H1 (cell line): ENCODE measurements at places on chromosomes 2 and 18. TPM values are rescaled to one million over a fixed set of nuclear protein-coding genes. Genes with fewer than 3 reads are reported as not detected.

GRCh38 chr2:189580241-189580651 is 340 bp downstream of the SLC40A1 start:
- no peaks in the 10 kb centered on the region for H3K36me3 ChIP-seq
- no peak for DNase-seq
- H3K27ac ChIP-seq = no peak overlapping the region
- peaks cover 8% of the 10 kb centered on the region for H3K4me1 ChIP-seq
- peak overlapping the region; percentile 66 for H3K4me3 ChIP-seq
- peaks cover 50% of the 10 kb centered on the region for H3K27me3 ChIP-seq

GRCh38 chr2:200422071-200422470 is 87.8 kb downstream of the KCTD18 start:
- H3K4me1 ChIP-seq = 0 out of 2 replicates have a peak, but pooled peaks cover 2% of the 10 kb centered on the region
- no peak overlapping the region for H3K4me3 ChIP-seq
- H3K27me3 ChIP-seq = no peaks in the 10 kb centered on the region
- H3K27ac ChIP-seq = no peak overlapping the region

DNA sequence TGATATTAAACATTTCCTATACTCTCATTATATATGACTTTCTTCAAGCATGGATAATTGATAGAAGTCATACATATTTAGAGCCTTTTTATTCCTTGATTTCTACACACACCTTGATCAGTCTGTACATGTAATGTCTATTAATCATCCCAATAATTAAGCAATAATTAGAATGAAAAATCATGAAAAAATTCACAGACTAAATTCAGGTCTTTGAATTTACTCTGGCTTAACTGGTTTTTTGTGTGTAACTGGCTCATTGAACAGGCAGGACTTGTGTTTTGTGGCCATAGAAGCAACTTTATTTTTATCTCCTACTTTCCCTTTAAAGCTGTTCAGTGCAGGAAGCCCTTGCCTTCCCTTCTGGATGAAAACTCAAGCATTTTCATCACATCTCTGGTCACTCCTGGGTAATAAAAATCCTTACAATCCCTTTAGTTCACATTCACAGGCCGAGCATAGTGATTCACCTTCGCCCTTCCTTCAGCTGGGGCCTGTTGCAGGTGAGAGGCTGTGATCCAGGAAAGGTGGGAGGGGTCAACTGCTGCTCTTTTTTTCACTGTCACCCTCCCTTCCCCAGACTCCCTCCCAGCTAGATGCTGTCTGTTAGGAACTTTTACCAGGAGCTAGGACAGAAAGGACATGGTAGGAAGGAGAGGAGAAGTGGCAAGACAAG is 58.0 kb upstream of the ITSN2 start:
- H3K27me3 ChIP-seq = no peaks in the 10 kb centered on the region
- H3K4me3 ChIP-seq = no peak overlapping the region
- H3K36me3 ChIP-seq = no peaks in the 10 kb centered on the region

DNA sequence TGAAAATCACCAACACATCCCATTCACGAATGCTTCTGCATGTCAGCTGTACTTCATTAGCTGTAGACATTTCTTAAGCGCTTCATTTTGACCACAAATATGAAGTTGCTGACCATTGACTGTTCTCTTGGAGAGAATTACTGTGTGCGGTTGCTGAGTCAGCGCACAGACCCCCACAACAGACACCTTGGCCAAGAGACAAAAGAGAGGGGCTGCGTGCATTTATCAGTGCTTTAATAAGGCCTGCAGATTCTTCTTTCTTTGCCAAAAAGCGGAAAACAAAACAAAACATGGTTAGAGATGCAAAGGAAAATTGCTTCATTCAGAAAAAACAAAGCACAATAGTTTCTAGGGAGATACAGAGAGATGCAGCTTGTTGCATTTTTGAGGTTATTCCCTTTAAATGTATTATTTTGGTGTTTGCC is 174.7 kb downstream of the ACKR3 start:
- no peaks in the 10 kb centered on the region for H3K36me3 ChIP-seq
- no peaks in the 10 kb centered on the region for H3K27me3 ChIP-seq
- no peak for DNase-seq
- H3K4me3 ChIP-seq = no peak overlapping the region
- no peaks in the 10 kb centered on the region; the same call in 1 of the 2 replicates for H3K4me1 ChIP-seq

DNA sequence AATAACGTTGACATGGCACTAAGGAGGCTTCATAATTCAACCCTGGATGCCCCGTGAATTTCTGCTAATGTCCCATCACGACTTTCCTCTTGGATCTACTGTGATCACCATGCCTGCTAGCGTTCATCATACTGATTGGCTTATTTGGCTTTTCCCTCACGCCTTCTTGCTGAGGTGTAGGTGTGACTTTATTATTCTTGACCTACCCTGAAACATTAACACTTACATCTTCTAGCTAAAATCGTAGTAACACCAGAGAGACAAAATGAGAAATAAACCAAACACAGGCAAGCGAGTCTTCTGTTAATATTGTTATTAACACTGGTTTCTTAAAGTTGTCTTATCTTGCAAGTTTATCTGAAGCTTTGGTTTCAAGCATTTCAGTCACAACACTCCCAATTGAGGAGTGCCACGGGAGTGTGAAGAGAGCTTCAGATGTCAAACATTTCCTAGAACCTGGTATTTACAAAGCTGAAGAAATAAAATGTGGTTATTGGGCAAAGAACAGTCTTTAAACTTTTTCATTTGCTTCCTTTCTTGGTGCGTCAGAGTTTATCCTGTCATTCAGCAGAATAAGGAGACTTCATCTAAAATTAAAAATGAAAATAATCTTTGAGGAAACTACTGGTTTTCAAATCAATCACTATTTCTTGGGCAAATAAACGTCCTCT is 15.4 kb upstream of the STAT1 start:
- no peaks in the 10 kb centered on the region for H3K4me1 ChIP-seq
- no peaks in the 10 kb centered on the region for H3K27me3 ChIP-seq
- H3K4me3 ChIP-seq = no peak overlapping the region
- no peaks in the 10 kb centered on the region for H3K36me3 ChIP-seq
- no peak overlapping the region for H3K27ac ChIP-seq

DNA sequence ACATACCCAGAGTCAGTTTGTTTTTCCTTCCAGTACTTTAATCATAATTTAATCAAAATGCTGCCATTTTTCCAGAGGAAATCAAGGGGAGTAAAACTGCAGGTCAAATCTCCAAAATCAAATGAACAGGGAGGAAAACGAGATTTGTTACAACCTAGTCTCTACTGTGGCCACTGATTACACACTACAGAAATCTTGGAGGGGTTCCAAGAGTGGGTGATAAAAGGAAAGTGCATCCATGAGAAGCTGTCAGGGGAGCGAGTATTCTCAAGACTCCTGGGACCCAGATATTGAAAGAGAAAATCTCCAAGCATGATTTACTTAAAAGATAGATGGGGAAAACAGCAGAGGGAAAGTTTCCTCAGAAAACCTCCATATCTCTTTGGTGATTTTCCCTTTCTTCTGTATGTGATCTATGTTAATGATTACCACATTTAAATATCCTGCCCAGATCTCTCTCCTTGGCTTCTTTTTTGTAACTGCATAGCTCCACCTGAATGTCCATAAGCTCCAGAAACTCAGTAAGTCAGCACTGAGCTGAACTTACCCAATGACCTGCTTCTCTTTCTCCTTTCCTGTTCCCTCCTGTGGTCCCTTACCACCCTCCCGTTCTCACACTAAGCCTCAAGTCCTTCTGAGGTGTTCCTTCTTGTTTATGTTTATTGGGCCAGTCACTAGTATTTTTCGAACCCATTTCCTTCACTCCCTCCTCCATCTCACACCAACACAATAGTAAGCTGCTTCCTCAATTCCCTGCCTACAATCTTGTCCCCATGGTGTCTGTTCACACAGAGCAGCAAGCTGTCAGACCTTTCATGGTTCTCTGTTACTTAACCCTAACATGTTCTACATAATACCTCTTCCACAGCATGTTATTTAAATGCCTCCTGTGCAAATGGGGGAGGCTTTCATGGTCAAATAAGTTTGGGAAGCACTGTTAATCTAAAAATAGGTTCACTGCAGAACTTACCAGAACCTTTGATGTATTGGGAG is 73.9 kb upstream of the TWSG1 start:
- DNase-seq = no peak
- H3K4me1 ChIP-seq = peaks cover 5% of the 10 kb centered on the region; the same call in 1 of the 2 replicates
- H3K27me3 ChIP-seq = no peaks in the 10 kb centered on the region
- H3K4me3 ChIP-seq = no peak overlapping the region

GRCh38 chr18:48827291-48828193 is 123.2 kb downstream of the SMAD7 start:
- peaks cover 11% of the 10 kb centered on the region for H3K4me1 ChIP-seq
- no peak overlapping the region for H3K27ac ChIP-seq
- no peak for DNase-seq
- H3K4me3 ChIP-seq = no peak overlapping the region
- no peaks in the 10 kb centered on the region for H3K36me3 ChIP-seq

GRCh38 chr2:42926434-42927333 is 134.3 kb upstream of the HAAO start:
- no peak for DNase-seq
- no peak overlapping the region for H3K4me3 ChIP-seq
- peak overlapping the region; percentile 57; the same call in 1 of the 2 replicates for H3K27ac ChIP-seq
- H3K36me3 ChIP-seq = no peaks in the 10 kb centered on the region
- peaks cover 31% of the 10 kb centered on the region for H3K4me1 ChIP-seq

DNA sequence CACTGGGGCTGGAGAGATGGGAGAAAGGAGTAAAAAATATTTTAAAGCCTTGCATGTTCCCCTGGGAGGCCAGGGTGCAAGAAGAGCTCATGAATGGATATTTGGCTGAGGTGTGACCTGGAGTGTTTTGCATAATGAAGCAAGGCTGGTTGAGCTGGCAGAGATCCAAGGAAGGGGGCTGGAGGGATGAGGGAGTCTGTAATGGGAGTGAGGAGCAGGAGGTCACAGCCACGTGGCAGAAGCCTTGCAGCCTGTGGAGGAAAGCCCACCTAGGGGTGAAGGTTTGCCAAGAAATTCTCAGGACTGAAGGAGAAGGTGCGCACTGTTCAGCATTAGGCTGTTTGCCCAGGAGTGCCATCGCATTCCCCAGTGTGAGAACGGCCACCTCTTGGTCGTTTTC is 40.3 kb upstream of the ATP8B1 start:
- H3K36me3 ChIP-seq = no peaks in the 10 kb centered on the region
- no peak overlapping the region for H3K4me3 ChIP-seq
- no peaks in the 10 kb centered on the region for H3K4me1 ChIP-seq
- H3K27ac ChIP-seq = no peak overlapping the region

DNA sequence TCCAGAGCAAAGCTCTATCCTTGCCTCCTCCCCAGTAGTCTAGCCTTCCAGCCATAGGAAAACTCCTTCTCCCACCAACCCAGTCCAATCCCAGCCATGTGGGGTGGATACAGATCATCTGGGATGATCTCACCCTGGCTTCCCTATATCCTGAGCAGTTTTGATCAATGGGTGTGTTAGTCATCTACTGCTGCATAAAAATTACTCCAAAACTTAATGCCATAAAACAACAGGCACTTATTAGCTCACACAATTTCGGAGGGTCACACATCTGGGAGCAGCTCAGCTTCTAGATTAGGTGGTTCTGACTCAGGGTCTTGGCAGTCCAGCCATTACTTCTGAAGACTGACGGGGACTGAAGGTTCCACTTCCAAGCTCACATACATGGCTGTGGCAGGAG is 190.4 kb downstream of the SPP2 start:
- no peak for DNase-seq
- no peak overlapping the region for H3K27ac ChIP-seq
- no peaks in the 10 kb centered on the region for H3K27me3 ChIP-seq
- no peaks in the 10 kb centered on the region for H3K36me3 ChIP-seq
- H3K4me1 ChIP-seq = no peaks in the 10 kb centered on the region

DNA sequence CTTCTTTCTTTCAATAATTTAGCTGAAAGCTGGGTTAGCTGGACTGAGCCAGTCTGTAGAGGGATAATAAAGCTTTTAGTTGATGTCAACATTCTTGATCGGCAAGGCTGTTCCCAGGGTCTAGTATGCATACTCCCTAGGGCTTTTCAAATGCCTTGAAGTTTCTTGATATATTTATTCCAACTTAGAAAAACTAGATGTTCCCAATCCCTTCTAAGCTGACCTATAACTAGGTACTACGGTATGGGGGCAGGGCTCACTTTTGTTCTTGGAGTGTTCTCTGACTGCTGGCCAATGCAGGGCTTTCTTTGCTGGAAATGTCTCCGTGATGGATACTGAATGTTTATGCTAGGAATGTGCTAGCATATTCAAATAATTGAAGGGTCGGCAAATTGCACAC is 258.6 kb upstream of the TANK start:
- H3K27ac ChIP-seq = no peak overlapping the region
- H3K36me3 ChIP-seq = no peaks in the 10 kb centered on the region
- DNase-seq = no peak
- H3K4me1 ChIP-seq = 0 out of 2 replicates have a peak, but pooled peaks cover 3% of the 10 kb centered on the region

Gene GKN2
- not detected in 2 replicates for total RNA-seq

Gene PAX8
- total RNA-seq = not detected in 2 replicates
